ENCODE measurements at places on chromosomes 6 and 20. TPM values are rescaled to one million over a fixed set of nuclear protein-coding genes. Genes with fewer than 3 reads are reported as not detected.

- DNase-seq, result no peak
Measured at GRCh38 chr20:62359491-62360121, 7.5 kb downstream of the LAMA5 start.

GRCh38 chr6:136525586-136526195, 24.5 kb downstream of the MAP7 start:
- no peak for DNase-seq

DNA sequence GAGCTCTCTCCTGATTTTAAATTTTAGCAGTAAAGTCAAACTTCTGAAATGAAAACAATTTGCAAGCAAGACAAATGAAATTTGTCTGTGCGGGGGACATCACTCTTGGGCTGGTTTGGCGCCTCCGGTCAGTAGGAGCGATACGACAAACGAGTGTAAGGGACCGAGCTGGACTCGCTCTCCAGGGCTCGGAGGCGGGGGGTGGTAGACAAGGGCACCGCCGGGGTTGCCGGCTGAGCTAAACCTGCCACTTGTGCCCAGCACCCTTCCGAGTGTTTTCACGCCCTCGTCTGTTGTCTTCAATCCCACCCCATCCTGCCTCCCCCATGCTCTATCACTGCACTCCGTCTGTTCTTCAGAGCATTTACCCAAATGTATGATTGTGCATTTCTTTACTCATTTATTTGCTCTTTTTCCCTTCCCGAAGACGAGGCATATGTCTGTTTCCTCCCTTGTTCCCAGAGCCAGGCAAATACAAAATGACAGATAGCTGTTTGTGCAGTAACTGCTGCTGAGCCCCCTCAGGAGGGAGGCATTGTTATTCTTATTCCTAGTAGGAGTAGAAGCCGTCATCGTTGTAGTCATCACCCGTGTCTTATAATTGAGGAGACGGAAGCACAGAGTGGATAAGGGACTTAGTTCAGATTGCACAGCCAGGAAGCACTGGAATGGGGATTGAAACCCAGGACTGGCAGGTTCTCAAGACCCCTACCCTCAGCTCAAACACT, 62.8 kb upstream of the APCDD1L start:
- no peak for DNase-seq

GRCh38 chr6:74519163-74519562, 686.7 kb downstream of the COL12A1 start:
- DNase-seq, result peak; percentile 36

FAM50B gene
- 9.9 TPM for total RNA-seq

CLPSL1 gene
- not detected for total RNA-seq

SLC35D3 gene
- not detected for total RNA-seq
